ENCODE measurements at places on chromosomes 2 and 18. TPM values are rescaled to one million over a fixed set of nuclear protein-coding genes. Genes with fewer than 3 reads are reported as not detected.

IGFBP2 gene
- 66.1 TPM for total RNA-seq

TLX2 gene
- total RNA-seq, result 0.30 TPM

UPP2 gene
- total RNA-seq, result not detected

MARCHF7 gene
- 68.1 TPM for total RNA-seq

CYRIA gene
- 0.14 TPM for total RNA-seq

DLGAP1 gene
- 0.09 TPM for total RNA-seq

RAD51AP2 gene
- total RNA-seq, result not detected

GALNT13 gene
- total RNA-seq, result 12.6 TPM

KLHL30 gene
- 0.11 TPM for total RNA-seq

SERPINB8 gene
- total RNA-seq, result 11.7 TPM

ANKRD29 gene
- total RNA-seq, result 10.0 TPM

LRP1B gene
- total RNA-seq, result not detected

Data from A549 treated with DMSO at 1 μM for 4 hours (cell line).